ENCODE measurements at places on chromosomes 1 and 21.

DNA sequence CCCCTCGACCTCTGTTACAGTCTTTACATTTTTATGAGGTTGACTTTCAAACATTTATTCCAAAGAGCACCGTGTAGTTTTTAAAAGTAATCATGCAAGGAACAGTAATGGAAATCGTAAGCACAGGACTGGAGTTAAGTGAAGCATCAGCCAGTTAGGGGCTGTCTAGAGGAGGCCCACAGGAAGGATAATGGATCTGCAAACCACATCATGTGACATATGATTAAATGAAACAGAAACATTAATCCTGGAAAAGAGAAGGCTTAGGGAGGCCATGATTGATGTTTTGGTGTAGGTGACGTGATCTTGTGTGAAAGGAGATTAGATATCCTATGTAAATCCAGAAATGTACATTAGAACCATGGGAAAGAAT lies 25.0 kb downstream of the RGS7 start:
- no peak overlapping the region for H3K4me3 ChIP-seq
- no peaks in the 10 kb centered on the region for H3K27me3 ChIP-seq
- H3K4me1 ChIP-seq: no peaks in the 10 kb centered on the region
- DNase-seq: no peak
- no peak overlapping the region for H3K27ac ChIP-seq
- no peaks in the 10 kb centered on the region for H3K36me3 ChIP-seq

DNA sequence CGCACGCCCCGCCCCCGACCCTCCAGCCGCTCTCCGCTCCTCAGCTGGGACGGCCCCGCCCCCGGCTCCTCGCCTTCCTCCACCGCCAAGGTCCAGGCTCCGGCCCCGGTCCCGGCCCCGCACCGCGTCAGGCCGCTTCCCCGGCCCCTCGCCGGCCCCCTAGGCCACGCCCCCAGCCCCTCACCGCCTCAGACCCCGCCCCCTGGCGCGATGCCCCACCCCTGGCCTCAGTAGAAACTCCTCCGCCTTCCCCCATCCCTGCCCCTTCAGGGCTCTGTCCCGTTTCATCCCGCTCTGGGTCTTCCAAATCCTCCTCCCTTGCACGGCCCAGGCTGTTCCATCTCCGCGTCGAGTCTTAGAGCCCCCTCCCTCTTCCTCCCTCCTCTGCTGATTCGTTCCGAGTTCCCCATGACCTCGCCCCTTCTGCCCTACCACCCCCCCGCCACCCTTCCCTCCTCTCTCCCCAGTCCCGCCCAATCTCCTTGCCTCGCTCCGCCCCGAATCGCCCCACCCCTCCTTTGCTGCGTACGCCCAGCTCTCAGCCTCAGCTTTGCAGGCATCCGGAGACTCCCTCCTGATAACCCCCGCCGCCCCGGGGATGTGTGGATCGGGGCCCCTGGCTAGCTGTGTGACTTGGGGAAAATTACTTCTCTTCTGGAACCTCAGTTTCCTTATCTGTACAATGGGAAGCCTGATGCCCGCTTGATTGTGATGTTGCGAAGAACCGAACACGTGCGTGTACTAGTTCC lies 448 bp upstream of the ASAP3 start:
- peak overlapping the region; percentile 89 for H3K27ac ChIP-seq
- H3K36me3 ChIP-seq: no peaks in the 10 kb centered on the region
- peaks cover 13% of the 10 kb centered on the region for H3K4me1 ChIP-seq
- no peaks in the 10 kb centered on the region for H3K27me3 ChIP-seq
- H3K4me3 ChIP-seq: peak overlapping the region; percentile 87

DNA sequence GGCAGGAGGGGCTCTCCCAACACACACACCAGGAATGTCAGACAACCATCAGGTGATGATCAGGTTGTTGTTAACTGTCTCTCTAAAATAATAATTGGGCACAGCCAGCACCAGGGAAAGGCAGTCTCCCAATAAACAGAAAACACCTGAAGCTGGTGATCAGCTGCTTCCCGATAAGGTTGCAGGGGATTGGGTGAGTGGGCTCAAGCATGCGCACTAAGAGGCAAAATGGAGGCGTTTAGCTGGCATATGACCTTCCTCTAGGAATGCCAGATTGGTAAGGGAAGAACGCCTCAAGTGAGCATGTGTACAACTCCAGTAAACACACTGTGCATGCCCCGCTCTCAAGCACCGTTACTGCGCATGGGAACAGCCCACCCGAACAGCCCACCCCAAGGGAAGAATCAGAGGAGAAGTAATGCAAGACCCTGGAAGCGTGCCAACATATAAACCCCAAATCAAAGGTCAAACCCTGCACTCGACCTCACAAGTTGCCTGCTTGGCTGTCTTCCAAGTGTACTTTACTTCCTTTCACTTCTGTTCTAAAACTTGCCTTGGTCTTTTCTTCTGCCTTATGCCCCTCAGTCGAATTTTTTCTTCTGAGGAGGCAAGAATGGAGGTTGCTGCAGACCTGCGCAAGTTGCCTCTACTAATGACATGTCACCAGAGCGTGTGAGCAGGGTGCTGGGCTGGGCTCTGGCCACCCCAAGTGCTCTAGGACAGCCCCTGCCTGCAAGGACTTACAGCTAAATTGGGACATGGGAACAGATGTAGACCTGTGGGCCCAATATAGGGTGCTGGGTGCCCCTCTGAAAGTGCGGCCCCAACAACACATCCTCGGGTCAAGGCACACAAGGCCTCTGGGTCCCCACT lies 200.8 kb downstream of the RHOU start:
- H3K4me1 ChIP-seq: peaks cover 27% of the 10 kb centered on the region
- H3K36me3 ChIP-seq: no peaks in the 10 kb centered on the region
- H3K27ac ChIP-seq: no peak overlapping the region
- no peaks in the 10 kb centered on the region for H3K27me3 ChIP-seq
- H3K4me3 ChIP-seq: no peak overlapping the region

DNA sequence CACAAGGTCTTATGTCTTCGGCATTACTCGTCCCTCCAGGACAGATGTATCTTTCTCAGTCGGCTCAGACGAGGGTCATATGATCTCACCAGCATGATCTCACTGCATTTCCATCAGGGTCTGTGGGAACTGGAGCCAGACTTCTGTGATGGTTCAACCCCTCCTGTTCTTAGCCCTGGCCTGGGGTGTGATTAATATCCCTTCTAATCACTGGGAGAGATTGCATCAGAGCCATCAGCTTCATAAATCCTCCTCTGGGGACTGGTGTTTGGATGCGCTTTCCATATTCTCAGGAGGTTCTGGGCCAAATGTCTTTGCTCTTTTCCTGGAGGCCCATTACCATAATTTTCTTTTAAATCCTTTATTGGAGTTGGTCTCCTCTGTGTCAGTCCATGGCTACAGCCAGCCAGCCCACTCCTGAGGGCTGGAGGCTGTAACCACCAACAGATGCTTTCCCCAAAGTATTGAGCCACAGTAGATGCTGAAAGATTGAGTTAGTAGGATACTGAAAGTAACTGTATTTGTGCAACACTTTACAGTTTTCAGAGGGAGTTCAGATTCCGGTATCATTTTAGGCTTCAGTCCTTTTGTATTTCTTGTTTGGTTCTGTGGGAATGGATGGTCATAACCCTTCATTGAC lies 20.0 kb downstream of the CACNA1E start:
- no peak overlapping the region for H3K4me3 ChIP-seq
- no peaks in the 10 kb centered on the region for H3K36me3 ChIP-seq

DNA sequence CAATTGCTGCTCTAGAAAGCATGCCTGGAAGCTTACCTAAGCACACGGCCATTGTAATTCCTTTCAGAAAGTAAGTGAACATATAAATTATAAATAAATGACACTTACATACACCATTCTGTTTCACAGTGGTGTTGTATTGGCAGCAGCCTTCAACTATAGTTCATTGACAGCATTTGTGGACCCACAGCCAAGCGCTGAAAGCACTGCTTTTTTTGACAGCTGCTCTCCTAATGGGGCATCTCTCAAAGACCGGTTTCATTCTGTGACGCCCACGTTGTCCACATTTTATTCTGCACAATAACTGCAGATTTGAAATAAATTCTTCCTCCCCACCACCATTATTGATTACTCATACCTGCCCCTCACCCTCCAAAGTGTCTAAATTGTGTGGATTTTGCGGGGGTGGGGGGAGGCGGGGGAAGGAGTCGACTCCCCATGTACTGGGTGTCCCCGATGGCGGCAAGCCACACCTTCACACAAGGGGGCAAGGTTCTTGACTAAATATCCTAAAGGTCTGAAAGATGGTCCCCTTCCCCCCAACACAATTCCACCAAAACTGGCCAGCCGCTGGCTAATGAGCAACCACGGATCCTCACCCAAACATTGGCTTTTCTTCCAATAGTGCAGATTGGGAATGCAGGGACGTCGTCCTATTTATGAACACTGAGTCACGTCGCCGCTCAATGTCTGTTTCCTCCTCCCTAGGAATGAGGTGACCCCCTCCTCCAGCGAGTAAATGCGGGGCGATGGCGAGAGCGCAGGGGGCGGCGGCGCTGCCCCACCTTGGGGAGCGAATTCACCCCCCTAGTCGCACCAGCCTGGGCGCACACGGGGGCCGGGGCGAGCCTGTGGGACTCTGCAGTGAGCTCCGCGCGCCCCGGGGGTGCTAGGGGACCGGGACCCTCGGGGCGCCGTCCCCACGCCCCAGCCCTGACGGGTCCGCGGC lies 960 bp downstream of the RCAN1 start:
- peak overlapping the region; percentile 90 for H3K27ac ChIP-seq
- H3K4me3 ChIP-seq: peak overlapping the region; percentile 81
- DNase-seq: no peak
- H3K4me1 ChIP-seq: peaks cover 2% of the 10 kb centered on the region
- H3K36me3 ChIP-seq: no peaks in the 10 kb centered on the region

- no peak overlapping the region for H3K27ac ChIP-seq
- no peaks in the 10 kb centered on the region for H3K4me1 ChIP-seq
- no peaks in the 10 kb centered on the region for H3K27me3 ChIP-seq
- H3K4me3 ChIP-seq: no peak overlapping the region
- no peaks in the 10 kb centered on the region for H3K36me3 ChIP-seq
These were observed 203.8 kb downstream of the LMX1A start for GRCh38 chr1:165152727-165153126.

GRCh38 chr1:214039394-214040018 lies 51.7 kb downstream of the PROX1 start:
- H3K4me1 ChIP-seq: no peaks in the 10 kb centered on the region
- H3K27ac ChIP-seq: no peak overlapping the region
- DNase-seq: no peak

GRCh38 chr1:212656730-212657129 lies 42.9 kb downstream of the BATF3 start:
- H3K4me3 ChIP-seq: no peak overlapping the region
- H3K4me1 ChIP-seq: no peaks in the 10 kb centered on the region
- no peak for DNase-seq
- H3K27ac ChIP-seq: no peak overlapping the region

DNA sequence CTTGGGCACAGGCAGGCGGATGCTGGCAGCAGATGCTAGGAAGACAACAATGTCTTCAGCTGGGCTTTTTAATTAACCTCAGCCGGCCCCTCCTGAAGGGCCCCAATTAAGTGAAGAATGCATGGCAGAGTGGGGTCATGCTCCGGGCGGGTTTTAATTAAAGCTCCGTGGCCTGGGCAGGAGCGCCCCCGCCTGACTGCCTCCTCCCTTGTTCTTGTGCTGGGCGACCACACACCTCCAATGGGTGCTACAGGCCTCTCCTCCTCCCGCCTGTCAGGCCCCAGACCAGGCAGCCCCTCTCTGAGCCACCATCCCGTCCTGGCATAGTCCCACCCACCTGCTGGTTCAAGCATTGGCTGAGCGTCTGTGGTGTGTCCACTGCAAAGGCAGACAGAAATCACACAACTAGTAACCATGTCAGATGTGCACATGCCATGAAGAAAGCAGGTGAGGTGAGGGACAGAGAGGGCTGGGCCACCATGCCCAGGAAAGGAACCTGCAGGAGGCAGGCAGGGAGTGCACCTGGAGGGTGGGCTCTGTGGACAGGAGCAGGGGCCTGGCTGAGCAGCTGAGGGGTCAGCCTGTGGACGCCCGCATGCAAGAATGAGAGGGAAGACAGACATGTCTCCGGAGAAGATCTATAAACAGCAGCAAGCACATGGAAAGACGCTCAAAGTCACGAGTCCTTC lies 8.5 kb upstream of the ARF1 start:
- H3K27ac ChIP-seq: no peak overlapping the region
- no peak overlapping the region for H3K4me3 ChIP-seq
- no peaks in the 10 kb centered on the region for H3K36me3 ChIP-seq
- DNase-seq: peak; percentile 60
- H3K4me1 ChIP-seq: no peaks in the 10 kb centered on the region

DNA sequence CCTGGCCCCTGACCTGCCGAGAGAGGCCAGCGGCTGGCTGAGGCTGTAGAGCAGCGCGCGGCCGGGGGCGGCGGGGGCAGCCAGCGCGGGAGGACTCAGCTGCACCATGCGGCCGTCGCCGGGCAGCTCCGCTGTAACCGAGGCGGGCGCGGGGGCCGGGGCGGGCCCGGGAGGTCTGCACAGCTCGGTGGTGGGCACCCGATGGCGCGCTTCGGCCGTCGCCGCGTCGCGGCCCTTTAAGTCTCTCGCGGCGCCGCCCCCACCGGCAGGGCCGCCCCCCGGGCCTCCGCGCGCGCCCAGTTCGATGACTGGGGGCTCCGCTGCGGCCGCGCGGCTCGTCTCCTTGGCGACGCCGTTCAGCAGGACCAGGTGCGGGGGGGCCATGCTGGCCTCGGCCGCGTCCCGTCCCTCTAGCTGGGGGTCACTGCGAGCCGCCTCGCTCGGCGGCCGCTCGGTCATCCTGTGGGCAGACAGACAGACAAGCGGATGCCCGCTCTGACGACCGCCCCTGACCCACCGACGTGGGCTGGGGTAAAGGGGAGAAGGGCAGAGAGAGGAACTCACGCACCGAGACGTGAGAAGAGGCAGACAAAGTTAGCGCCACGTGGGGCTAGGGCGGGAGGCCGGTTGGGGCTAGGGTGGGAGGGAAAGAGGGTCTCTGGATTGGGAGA lies 6.5 kb downstream of the TAL1 start:
- DNase-seq: peak; percentile 59
- H3K4me1 ChIP-seq: peaks cover 12% of the 10 kb centered on the region
- H3K27me3 ChIP-seq: peaks cover 37% of the 10 kb centered on the region
- no peak overlapping the region for H3K27ac ChIP-seq
- peak overlapping the region; percentile 57 for H3K4me3 ChIP-seq
- no peaks in the 10 kb centered on the region for H3K36me3 ChIP-seq

- DNase-seq: no peak
- H3K4me1 ChIP-seq: peaks cover 3% of the 10 kb centered on the region
- no peaks in the 10 kb centered on the region for H3K36me3 ChIP-seq
- no peak overlapping the region for H3K4me3 ChIP-seq
- peak overlapping the region; percentile 60 for H3K27ac ChIP-seq
- no peaks in the 10 kb centered on the region for H3K27me3 ChIP-seq
These were observed 275.8 kb downstream of the TGFB2 start for GRCh38 chr1:218620956-218621355.

DNA sequence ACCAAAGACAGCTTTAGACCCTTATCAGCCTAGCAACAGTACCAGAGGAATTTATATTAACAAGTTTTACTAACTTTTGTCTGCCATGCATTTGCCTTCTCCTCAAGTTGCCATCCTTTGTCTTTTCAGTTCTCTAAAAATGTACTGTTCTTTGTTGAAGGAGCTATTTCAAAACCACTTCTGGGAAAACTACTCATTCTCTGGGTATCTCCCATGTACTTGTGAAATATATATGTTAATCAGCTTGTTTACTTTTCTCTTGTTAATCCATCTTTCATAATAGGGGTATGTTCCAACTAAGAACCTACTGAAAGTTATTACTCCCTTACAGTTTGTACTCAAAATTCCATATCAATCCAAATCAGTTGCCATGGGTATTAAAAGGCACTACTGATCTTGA lies 16.3 kb downstream of the DPYD start:
- H3K27me3 ChIP-seq: no peaks in the 10 kb centered on the region
- no peaks in the 10 kb centered on the region for H3K4me1 ChIP-seq
- no peaks in the 10 kb centered on the region for H3K36me3 ChIP-seq
- H3K27ac ChIP-seq: no peak overlapping the region
- no peak for DNase-seq

GRCh38 chr1:245686006-245686405 lies 531.2 kb downstream of the KIF26B start:
- DNase-seq: peak; percentile 42
- no peaks in the 10 kb centered on the region for H3K36me3 ChIP-seq
- no peaks in the 10 kb centered on the region for H3K4me1 ChIP-seq
- no peaks in the 10 kb centered on the region for H3K27me3 ChIP-seq
- H3K27ac ChIP-seq: no peak overlapping the region
